ENCODE measurements at places on chromosomes 16 and 17.

- no peak for DNase-seq
These were observed 1.0 kb downstream of the TOP2A start for GRCh38 chr17:40416671-40417070.

DNA sequence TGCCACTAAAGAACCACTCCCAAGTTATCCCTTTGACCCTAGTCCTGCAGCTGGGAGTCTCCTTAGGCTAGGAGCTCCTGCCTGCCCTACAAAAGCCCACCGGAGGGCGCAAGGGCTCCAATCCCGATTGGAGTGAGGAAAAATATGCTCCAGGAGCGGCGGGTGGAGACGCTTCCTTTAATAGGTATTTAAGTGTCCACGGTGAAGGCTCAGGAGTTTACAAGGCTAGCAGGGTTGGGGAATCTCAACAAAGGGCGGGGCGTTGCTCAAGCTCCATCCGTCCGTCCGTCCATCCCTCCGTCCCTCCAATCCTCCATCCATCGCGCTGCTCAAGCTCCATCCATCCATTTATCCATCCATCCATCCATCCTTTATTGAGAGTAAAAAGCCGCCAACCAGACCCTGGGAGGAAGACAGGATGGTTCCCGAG, 556 bp upstream of the SPNS1 start:
- DNase-seq = no peak

DNA sequence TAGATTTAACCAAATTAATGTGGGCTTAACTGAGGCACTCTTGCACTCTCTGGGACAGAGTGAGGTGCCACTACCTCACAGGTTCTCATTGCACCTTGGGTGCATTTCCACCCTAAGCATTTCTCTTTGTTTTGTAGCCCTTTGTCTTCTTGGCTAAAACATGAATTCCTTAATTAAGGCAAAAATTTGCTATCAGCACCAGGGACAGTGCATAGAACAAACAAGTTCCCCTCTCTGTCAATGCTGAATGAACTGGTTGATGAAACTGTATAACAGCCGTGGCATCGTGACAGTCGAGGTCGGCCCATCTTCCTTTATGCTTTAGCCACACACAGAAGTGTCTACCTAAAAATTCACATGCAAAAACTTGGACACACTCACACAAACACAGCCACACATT, 74.8 kb downstream of the HS3ST2 start:
- no peak for DNase-seq

DNA sequence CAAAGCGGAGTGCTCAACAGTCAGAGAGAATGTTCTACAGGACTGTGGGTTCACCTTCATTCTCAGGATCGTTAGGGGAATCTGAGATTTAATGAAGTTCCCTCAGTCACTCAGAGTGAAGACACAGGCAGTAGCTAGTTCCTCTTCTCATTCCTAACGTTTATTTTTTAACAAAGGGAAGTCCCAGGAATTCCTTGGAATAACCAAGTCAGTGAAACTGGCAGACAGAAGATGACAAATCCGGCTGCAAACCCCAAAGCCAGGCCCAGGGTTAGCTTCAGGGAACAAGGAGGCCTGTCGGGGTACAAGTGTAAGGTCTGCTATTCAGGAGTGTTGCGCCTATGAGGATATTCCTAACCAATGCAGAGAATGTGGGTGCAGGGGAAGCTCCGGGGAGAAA, 42.0 kb downstream of the COTL1 start:
- no peak for DNase-seq

- no peak for DNase-seq
These were observed 37.5 kb upstream of the RBFOX3 start for GRCh38 chr17:79648181-79648831.

- no peak for DNase-seq
These were observed 215.2 kb downstream of the ZFHX3 start for GRCh38 chr16:72832621-72833248.

All from cortex of kidney (tissue), 1 donor.